ENCODE measurements at places on chromosomes 12 and 14. TPM values are rescaled to one million over a fixed set of nuclear protein-coding genes. Genes with fewer than 3 reads are reported as not detected.

Gene SLCO1B1
- not detected for total RNA-seq

Gene HCAR1
- total RNA-seq: 0.99 TPM

Gene SLC2A14
- total RNA-seq: 0.77 TPM

Gene CDH24
- total RNA-seq: 17.0 TPM

Gene KLRK1
- total RNA-seq: 1.2 TPM

Gene STAB2
- total RNA-seq: 1.3 TPM

Gene PPP2R5C
- 128 TPM for total RNA-seq

Gene PLEK2
- 3.0 TPM for total RNA-seq

Gene JPH4
- 10.6 TPM for total RNA-seq

Gene KLRC2
- not detected for total RNA-seq

Gene RPL10L
- not detected for total RNA-seq

Gene ACOT4
- total RNA-seq: 0.44 TPM

Gene PTPRO
- 51.3 TPM for total RNA-seq

Gene NGB
- total RNA-seq: 1.4 TPM

Gene FAM90A1
- total RNA-seq: 0.16 TPM
